ENCODE measurements at places on chromosomes 1 and 21.

DNA sequence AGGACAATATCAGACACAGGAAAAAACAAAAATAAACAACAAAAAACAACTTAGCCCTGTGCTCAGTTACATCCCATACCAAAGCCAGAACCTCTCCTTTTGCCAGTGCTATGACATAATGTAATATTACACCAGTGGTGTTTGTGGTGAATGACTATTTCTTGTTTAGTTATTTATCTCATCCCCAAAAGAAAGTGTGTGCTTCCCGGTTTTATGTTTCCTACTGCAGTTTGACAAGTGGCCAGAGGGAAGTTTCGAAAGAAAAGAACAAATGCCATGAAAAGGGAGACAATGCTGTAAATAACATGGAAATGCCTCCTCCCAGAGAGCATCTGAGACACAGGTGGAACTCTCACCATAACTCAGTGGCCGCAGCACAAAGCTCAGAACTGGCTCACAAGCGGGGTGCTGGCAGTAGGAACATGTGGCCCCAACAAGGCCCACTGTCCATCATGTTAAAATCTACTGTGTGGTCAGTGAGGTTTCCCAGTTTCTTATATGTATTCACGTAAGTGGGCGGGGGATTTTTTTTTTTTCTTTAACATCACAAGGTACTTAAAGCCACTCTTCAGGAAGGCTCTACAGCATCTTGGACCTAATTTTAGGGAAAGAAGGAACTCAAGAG is 158.2 kb downstream of the BARHL2 start:
- DNase-seq = no peak

DNA sequence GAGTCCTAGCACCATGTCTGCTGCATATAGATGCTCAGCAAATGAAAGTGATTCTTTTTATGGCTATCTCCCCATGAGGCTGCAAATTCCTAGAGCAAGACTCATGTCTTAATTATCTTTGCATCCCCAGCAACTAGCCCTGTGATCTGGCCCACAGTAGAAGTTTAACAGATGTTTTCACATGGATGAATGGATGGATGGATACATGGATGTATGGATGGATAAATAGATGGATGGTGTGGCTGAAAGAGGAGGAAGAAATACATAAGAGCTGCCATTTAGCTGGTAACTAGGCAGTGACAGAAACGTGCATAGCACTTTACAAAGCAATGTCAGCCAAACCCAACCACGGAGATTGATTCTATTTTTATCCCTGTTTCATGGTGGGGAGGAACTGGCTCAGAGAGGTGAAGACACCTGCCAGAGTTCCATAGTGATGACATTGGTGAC is 32.7 kb upstream of the ZBTB40 start:
- DNase-seq = peak; percentile 80

DNA sequence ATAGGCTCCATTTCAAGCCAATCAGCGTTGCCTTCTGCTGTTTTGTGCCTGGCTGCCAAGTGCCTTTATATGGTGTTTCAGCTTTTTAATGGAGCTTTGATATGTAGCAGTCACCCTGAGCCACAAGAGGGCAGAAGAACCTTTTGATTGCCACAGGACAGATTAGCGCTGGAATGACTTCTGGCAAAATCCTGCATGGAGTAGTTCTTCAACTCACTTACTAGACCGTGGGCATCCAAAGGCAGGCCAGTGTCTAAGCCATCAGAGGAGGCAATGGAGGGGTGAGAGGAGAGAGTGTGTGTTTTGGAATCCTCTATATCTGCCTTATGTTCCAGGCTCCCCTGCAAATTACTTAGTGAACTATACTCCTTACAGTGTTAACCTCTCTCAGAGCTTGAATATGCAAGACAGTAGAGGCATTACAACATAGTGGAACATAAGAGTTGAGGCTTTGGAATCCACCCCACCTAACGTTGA is 56.2 kb downstream of the ST3GAL3 start:
- DNase-seq = peak; percentile 89

DNA sequence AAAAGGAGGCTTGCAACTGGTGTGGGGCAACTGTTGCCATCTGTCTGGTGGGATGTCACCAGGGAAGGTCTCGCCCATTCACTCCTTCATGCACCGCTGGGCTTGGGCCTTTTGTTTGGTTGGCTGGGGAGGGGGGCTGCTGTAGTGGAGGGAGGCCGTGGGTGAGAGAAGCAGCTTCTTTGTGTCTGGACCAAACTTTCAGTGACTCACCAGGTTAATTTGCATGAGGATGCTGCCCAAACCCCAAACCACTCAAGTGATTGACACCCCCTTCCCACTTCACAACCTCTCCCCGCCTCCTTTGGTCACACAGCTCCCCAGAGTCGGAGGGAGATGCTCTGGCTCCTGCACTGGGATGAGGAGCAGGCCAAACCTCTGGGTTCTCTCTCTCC is 19.7 kb downstream of the BTG2 start:
- DNase-seq = no peak

DNA sequence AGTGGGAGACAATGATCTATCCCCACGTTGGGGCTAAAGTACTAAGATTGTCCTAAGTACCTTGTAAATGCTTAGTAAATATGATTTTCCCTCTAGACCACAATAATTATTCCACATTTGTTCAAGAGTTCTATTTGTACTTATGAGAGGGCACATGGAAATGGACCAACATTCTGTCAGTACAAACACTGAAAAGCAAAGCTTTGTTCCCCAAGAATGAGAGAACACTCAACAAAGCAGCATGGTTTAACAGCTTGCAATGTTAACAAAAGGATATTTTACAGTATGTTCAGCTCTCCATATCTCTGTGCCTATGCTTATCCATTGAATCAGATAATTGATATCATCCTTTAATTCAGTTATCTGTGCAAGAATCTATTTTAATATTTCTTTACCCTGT is 35.4 kb downstream of the RBM11 start:
- no peak for DNase-seq

- DNase-seq = peak; percentile 87
These were observed 11.3 kb upstream of the RIPK4 start for GRCh38 chr21:41777951-41778815.

GRCh38 chr1:204889681-204890383 is 19.2 kb downstream of the NFASC start:
- no peak for DNase-seq

GRCh38 chr1:160800645-160801408 is 4.9 kb downstream of the LY9 start:
- DNase-seq = no peak

DNA sequence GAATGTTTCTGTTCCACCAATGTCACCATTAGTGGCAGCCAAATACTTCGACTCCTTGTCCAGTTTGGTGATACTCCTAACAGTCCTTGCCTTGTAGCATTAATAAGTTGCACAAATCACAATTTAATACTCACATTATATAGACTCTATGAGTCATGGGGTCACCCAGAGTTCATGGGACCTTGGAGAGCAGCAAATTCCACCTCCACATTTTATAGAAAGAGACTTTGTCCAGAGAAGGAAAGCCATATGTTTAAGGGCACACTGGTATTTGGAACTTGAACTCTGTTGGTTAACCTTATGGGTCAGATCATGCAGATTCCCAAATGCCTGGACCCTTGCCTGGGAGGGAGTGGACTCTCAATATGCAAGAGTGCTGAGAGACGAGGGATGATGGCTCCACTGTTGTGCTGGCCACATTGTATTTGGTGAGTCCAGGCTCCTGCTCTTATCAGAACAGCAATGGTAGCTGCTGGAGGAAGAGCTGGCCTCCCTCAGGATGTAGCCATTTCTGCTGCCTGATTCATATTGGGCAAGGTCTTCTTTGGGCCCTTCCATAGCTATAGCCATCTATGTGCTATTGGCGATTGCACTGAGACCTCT is 30.6 kb downstream of the DNAJC6 start:
- peak; percentile 58 for DNase-seq

- DNase-seq = no peak
These were observed 122.0 kb downstream of the LMO4 start for GRCh38 chr1:87450615-87451209.

- no peak for DNase-seq
These were observed 37.2 kb downstream of the GNPAT start for GRCh38 chr1:231278100-231278790.

DNA sequence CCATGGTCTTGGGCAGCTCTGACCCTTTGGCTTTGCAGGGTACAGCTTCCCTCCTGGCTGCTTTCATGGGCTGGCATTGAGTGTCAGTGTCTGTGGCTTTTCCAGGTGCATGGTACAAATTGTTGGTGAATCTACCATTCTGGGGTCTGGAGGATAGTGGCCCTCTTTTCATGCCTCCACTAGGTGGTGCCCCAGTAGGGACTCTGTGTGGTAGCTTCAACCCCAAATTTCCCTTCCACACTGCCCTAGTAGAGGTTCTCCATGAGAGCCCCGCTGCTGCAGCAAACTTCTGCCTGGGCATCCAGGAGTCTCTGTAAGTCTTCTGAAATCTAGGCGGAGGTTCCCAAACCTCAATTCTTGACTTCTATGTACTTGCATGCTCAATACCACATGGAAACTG is 494.5 kb upstream of the LRRC7 start:
- DNase-seq = no peak

DNA sequence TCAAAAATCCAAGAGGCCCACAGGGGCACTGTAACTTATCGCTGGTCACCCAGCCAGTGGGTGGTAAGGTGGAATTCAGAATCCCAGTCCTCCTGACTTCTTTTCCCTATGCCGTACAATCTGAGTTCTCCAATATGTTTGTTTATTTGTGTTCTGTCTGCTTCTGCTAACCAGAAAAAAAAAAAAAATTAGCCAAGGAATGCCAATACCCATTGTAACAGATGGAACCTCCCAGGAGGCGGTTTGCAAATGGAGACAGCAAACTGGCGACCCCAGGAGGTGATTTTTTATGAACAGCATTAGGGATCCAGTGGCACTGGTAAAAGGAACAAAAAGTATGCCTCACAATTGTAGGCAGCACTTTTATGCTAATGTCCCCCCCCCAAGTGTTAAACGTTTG is 189.0 kb upstream of the FGGY start:
- no peak for DNase-seq

- DNase-seq = no peak
These were observed 29.0 kb upstream of the KDM4A start for GRCh38 chr1:43620956-43621355.

DNA sequence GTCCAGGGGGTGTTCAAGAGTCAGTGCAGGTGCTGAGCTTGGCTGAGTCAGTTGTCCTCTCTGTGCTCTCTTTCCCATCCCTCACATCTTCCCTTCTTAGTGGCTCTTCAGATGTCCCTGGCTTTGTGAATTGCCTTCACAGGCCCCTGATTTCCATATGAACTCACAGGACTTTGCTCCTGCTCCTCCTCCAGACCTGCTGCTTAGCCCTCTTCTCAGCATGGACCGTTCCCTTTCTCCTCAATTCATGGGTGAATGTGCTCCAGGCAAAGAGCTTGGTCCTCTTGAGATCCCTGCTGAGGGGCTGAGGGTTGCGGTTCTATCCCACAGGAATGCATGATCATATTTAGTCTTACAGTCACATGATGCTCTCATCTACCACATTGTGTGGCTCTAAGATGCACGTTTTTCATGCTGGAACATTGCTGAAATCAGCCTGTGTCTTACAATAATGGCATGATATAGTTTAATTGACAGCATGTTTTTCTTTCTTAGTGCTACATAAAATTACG is 30.5 kb downstream of the CACNA1E start:
- DNase-seq = peak; percentile 37

DNA sequence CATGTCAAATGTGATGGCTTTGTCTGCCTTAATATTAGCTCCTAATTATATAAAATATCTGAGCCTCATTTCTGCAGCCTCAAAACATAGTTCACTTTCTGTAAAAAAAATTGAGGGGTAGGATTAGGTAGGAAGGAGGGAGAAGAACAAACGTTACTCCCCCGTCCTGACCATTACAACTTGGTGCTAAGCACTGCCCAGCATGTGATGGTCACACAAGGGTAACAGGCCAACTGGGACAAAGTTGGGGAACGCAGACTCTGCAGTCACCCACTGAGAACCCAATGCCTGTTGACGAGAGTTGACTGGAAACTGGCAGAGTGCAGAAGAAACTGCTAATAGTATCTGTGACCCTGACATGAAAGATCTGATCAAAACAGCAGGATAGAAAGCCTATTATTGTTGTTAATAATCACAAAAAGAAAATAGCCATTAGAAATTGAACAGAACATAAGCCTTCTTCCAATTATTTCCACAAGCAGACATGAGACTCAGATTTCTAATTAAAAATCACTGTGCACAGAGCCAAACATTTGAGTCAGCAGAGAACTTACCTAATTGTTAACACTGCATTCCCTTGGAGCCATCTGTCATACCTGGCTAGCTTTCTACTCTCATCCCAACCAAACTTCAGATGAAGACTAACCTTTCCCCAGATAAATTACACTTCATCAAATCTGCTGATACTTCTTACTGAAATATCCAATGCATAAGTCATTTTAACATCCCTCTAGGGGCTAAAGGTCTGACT is 5.5 kb downstream of the SORT1 start:
- no peak for DNase-seq

- DNase-seq = no peak
These were observed 66.5 kb upstream of the IGSF21 start for GRCh38 chr1:18041102-18041501.

GRCh38 chr1:233294913-233295236 is 650 bp downstream of the PCNX2 start:
- peak; percentile 71 for DNase-seq

DNA sequence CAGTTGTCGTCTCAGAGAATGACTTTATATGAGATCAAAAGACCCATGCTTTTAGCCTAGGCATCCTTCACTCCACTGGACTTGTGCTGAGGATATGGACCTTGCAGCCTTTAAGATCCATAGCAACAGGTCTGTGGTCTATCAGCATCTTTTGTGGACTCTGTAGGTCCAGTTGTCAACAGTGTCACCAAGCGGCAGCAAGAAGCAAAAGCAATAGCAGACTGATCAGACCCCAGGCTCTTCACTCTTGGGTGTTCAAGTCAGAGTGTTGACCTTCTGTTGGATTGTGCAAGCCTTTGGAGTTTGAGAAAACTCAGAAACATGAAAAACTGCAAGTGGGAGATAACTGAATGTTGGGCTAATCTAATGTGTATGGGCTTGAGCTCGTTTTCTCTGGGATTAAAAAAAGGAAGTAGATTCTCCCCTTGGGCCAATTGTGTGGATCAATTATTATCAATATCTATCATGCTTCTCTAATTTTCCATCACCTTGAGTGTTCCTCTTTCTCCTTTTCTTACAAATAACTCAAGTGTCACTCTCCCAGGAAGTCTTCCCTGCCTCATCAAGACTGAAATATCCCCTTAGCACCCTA is 144.2 kb downstream of the LYPLAL1 start:
- no peak for DNase-seq

DNA sequence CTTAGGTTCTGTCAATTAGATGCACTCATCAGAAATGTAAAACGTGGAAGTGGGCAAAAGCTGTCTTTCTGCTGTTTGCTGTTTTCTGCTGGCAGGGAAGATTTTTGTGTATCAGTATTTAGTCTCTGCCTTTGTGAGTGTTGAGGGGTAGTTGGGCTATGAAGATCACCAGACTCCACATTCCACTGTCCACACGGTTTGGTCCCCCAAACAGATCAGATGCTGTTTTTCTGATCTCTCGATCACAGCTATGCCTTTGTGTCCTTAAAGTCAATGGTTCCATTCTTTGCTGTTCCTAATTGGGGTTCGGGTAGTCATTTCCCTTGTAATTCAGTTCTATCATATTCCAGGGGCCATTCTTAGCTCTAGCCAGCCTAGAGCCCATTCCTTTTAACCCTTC is 27.0 kb upstream of the NPL start:
- no peak for DNase-seq

GRCh38 chr1:10853701-10854100 is 57.3 kb upstream of the CASZ1 start:
- DNase-seq = no peak
